ENCODE measurements at places on chromosomes 4 and X. TPM values are rescaled to one million over a fixed set of nuclear protein-coding genes. Genes with fewer than 3 reads are reported as not detected.

GRCh38 chrX:96837808-96838207 lies 45.9 kb upstream of the RPA4 start:
- H3K27me3 ChIP-seq: no peaks in the 10 kb centered on the region
- no peaks in the 10 kb centered on the region for H3K4me1 ChIP-seq
- no peaks in the 10 kb centered on the region for H3K36me3 ChIP-seq
- H3K27ac ChIP-seq: no peak overlapping the region
- no peak for DNase-seq

GRCh38 chr4:69859140-69859685 lies 732 bp downstream of the SULT1E1 start:
- no peaks in the 10 kb centered on the region for H3K36me3 ChIP-seq
- no peak overlapping the region for H3K4me3 ChIP-seq
- H3K27ac ChIP-seq: no peak overlapping the region
- no peaks in the 10 kb centered on the region for H3K4me1 ChIP-seq

GRCh38 chr4:75511841-75512240 lies 2.4 kb downstream of the RCHY1 start:
- no peaks in the 10 kb centered on the region for H3K36me3 ChIP-seq
- no peak overlapping the region for H3K27ac ChIP-seq
- no peaks in the 10 kb centered on the region for H3K27me3 ChIP-seq

DNA sequence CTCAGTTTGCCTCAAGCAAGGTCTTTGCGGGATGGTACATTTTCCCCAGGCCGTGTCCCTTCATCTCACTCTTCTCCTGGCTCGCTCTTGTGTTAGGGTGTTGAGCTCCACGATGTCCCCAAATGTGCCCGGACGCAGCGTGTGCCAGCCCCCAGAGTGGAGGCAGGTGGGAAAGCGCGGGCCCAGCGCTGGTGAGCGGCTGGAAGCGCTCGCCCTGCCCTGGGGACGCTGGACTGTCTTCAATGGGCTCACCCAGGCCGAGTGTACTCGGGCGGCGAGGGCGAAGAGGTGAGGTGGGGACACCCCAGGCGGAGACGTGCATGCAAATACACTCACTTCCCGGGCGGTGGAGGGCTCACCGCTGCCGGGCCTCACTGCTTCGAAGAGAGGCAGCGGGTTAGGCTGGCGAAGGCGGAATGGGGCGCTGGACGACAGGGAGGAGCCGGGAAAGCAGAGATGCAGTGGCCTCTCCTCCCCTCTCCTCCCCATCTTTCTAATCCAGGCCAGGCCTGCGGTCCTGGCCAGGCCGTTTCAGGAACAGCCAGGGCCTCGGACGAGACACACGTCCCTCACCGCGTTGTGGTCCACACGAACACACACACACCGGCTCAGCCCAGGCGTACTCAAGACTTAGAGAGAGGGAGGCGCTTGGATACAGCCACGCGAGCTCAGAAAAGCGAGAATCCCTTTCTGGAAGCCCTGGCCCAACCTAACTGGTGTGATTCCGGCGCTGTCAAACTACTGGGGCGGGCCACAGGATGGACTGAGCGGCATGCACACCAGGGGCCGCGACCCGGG lies 2.2 kb downstream of the NKX6-1 start:
- H3K4me1 ChIP-seq: peaks cover 45% of the 10 kb centered on the region
- H3K36me3 ChIP-seq: no peaks in the 10 kb centered on the region
- H3K4me3 ChIP-seq: peak overlapping the region; percentile 67
- no peak overlapping the region for H3K27ac ChIP-seq

DNA sequence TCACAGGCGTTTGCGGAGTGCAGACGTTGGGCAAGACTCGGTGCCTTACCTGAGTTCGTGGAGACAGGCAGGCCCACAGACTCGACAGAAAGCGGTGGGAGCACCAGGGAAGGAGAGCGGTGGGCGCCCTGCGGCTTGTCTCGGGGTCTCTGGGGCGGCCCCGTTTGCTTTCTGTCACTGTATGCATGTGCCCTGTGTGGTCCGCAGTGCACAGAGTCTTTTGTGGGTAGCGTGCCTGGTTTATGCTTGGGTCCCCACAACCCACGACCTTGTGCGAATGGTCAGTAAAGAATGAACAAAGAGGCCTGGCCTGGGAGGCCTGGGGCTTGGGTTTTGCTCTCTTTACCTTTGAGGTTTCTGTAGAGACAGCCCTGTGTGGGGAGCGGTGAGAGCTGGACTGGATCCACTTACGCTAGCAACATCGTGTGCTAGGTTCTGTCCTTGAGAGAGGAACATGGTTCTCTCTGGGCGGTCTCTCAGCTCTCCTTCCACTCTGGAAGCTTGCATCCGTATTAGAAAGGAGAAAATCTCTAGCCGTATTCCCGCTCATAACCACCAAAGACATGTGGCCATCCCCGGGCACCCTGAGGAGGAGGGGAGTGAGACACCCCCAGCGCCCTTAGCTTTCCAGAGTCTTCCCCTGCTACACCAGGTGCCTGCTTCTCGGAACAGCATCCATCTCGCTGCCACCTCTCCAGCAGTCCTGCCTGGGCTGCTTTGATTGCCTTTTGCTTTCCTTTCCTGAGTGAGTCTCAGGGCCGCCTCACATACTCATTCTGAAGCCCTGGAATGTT lies 1.2 kb downstream of the TADA2B start:
- H3K27ac ChIP-seq: peak overlapping the region; percentile 75
- DNase-seq: no peak
- H3K27me3 ChIP-seq: no peaks in the 10 kb centered on the region
- H3K36me3 ChIP-seq: no peaks in the 10 kb centered on the region
- H3K4me3 ChIP-seq: peak overlapping the region; percentile 93
- H3K4me1 ChIP-seq: peaks cover 17% of the 10 kb centered on the region

GRCh38 chr4:56791316-56791715 lies 30.2 kb downstream of the SPINK2 start:
- DNase-seq: no peak
- H3K27ac ChIP-seq: no peak overlapping the region
- H3K27me3 ChIP-seq: no peaks in the 10 kb centered on the region

DNA sequence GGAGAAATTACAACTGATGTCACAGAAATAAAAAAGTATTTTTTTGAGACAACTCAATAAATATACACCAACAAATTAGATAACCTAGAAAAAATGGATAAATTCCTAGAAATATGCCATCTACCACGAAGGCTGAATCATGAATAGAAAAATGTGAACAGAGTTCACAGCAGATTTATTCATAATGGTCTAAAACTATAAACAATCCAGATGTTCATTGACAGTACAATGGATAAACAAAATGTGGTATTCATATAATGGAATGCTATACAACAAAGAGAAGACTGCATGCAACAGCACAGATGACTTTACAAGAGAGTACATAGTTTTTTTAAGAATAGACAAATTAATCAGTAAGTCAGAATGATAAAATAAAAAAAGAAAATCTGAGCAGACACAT lies 55.2 kb downstream of the CLOCK start:
- H3K27me3 ChIP-seq: no peaks in the 10 kb centered on the region
- no peaks in the 10 kb centered on the region for H3K36me3 ChIP-seq
- H3K4me3 ChIP-seq: no peak overlapping the region
- no peaks in the 10 kb centered on the region for H3K4me1 ChIP-seq
- no peak for DNase-seq
- H3K27ac ChIP-seq: no peak overlapping the region

GRCh38 chrX:39149761-39150160 lies 348.5 kb downstream of the MID1IP1 start:
- no peak overlapping the region for H3K27ac ChIP-seq
- H3K36me3 ChIP-seq: no peaks in the 10 kb centered on the region
- H3K4me1 ChIP-seq: no peaks in the 10 kb centered on the region
- H3K27me3 ChIP-seq: no peaks in the 10 kb centered on the region

DNA sequence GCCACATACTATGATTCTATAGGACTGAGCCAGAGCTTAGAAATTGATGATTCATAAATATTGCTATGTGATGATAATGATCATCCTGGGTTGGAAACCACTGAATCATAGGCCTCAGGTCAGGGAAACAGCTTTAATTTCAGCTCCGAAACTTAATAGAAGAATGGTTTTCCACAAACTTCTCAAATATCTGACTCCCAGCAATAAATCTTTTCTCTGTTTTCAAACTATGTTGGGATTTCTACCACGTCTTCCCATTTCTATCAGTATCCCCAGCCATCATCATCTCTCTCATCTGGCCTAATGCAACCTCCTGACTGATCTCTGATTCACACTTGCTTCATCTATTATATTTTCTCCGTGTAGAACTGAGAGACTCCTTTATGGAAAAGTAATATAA lies 521.8 kb upstream of the AGA start:
- no peaks in the 10 kb centered on the region for H3K27me3 ChIP-seq
- no peaks in the 10 kb centered on the region for H3K36me3 ChIP-seq
- no peak overlapping the region for H3K27ac ChIP-seq
- no peak for DNase-seq
- no peaks in the 10 kb centered on the region for H3K4me1 ChIP-seq

DNA sequence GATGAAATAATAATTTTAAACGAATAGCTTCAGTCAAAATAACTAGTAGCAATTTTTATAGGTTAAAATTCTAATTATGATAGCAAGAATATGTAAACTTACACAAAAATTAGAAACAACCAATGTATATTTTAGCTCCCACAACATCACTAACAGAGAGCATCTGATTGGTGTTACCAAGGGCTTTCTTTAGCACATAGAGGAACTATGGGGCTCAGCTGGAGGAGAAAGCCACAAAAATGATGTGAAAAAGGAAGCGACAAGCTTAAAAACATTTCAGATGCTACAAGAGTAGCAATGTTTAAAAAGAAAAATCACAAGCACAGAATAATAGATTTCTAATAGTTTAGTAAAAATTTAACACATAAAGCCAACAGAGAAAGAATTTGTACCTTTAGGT lies 56.3 kb downstream of the ATP8A1 start:
- H3K4me3 ChIP-seq: no peak overlapping the region
- no peak overlapping the region for H3K27ac ChIP-seq
- DNase-seq: no peak
- no peaks in the 10 kb centered on the region for H3K27me3 ChIP-seq
- H3K36me3 ChIP-seq: no peaks in the 10 kb centered on the region

- H3K27me3 ChIP-seq: no peaks in the 10 kb centered on the region
- no peaks in the 10 kb centered on the region for H3K4me1 ChIP-seq
- no peak overlapping the region for H3K4me3 ChIP-seq
Measured at GRCh38 chr4:74168841-74169240, 10.9 kb downstream of the MTHFD2L start.

GRCh38 chrX:153507484-153508178 lies 9.8 kb upstream of the ATP2B3 start:
- no peak overlapping the region for H3K27ac ChIP-seq
- H3K36me3 ChIP-seq: peaks cover 5% of the 10 kb centered on the region
- H3K4me1 ChIP-seq: peaks cover 44% of the 10 kb centered on the region
- peak; percentile 45 for DNase-seq
- H3K27me3 ChIP-seq: no peaks in the 10 kb centered on the region

DNA sequence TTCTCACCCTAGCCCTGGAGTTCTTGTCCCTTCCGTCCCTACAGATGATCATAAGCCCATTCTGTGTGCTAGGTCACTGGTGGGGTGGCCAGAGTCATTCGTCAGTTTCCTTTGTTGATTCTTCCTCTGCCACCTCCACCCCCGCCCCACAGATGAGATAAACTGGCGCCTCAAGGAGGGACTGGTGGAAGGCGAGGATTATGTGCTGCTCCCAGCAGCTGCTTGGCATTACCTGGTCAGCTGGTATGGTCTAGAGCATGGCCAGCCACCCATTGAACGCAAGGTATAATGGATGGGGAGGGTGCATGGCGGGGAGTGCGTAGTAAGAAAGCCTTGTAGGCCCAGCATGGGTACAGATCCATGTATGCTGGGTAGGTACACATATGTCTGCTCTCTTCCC lies 6.4 kb downstream of the USP11 start:
- H3K36me3 ChIP-seq: peaks cover 15% of the 10 kb centered on the region
- no peak overlapping the region for H3K27ac ChIP-seq
- H3K4me1 ChIP-seq: no peaks in the 10 kb centered on the region
- no peak for DNase-seq

- no peaks in the 10 kb centered on the region for H3K36me3 ChIP-seq
- H3K27ac ChIP-seq: no peak overlapping the region
- DNase-seq: no peak
- H3K27me3 ChIP-seq: no peaks in the 10 kb centered on the region
Measured at GRCh38 chrX:1902901-1903235, 288.0 kb downstream of the ASMT start.

DNA sequence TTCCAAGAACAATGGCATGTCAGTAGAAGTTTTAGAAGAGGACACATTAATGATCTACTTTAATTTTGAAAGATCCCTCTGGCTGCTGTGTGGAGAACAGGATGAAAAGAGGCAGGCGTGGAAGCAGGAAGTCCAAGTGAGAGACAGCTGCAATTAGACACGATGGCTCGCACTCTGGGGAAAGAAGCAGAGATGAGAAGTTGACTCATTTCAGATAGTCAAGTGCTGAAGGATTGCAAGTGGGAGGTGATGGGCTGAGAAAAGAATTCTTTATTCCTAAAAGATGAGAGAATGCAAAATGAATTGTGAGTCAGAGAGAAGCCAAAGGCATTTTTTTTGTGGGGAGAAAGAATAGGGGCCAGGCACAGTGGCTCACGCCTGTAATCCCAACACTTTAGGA lies 16.5 kb downstream of the RXFP1 start:
- no peaks in the 10 kb centered on the region for H3K27me3 ChIP-seq
- H3K36me3 ChIP-seq: no peaks in the 10 kb centered on the region
- H3K27ac ChIP-seq: no peak overlapping the region
- no peaks in the 10 kb centered on the region for H3K4me1 ChIP-seq
- DNase-seq: no peak

The NR0B1 gene
- not detected for total RNA-seq

The DCAF12L2 gene
- total RNA-seq: not detected

The H2AZ1 gene
- 65.3 TPM for total RNA-seq

The SSX2 gene
- total RNA-seq: not detected

The UGT2A1 gene
- total RNA-seq: not detected

The ATP1B4 gene
- total RNA-seq: not detected
